ENCODE measurements at places on chromosomes 5 and 9.

GRCh38 chr5:19314840-19315239, 673.2 kb downstream of the CDH18 start:
- no peak for DNase-seq

DNA sequence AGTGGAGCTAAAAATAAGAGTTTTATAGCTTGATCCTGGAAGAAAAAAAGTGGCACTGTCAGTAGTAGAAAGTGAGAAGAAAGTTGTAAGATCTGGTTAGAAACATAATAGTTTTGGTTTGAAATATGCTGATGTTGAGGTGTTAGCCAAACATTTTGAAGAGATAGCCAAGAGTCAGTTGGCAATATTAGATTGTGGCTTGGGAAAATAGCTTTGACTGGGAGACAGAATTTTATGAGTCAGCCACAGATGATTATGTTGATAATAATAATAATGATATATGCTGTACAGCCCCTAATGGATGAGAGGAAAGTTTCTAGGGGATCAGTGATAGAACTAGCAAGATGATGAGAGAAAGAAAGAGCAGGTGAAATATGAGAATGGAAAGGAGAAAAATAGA, 12.4 kb upstream of the CDH18 start:
- no peak for DNase-seq

DNA sequence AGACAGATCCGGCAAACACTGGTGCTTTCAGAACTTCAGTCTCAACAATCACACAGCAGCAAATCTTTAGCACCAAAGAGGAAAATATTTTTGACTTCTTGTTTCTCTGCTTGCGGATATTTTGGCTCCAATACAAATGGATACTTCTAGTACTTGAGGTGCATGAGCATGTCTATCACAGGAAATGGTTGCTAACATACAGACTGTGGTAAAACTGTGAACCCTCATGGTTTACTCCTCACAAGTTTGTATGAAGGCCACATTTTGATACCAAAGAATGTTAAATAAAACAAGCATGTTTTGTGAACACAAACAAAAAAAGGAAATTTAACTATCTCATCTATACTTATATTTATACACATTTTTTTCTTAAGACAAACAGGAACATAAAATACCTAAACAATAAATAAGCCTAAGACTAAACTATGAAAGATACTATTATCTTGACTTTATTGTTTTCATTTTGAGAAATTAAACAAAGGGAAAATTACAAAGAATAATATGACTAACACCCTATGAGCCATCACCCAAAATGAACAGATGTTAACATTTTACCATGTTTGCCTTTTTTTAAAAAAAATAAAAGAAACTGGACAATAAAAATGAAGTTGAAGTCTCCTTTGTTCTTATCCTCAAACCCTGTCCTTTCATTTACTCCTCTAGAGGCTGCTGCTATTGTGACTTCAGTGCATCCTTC, 135.0 kb upstream of the LHFPL2 start:
- no peak for DNase-seq

DNA sequence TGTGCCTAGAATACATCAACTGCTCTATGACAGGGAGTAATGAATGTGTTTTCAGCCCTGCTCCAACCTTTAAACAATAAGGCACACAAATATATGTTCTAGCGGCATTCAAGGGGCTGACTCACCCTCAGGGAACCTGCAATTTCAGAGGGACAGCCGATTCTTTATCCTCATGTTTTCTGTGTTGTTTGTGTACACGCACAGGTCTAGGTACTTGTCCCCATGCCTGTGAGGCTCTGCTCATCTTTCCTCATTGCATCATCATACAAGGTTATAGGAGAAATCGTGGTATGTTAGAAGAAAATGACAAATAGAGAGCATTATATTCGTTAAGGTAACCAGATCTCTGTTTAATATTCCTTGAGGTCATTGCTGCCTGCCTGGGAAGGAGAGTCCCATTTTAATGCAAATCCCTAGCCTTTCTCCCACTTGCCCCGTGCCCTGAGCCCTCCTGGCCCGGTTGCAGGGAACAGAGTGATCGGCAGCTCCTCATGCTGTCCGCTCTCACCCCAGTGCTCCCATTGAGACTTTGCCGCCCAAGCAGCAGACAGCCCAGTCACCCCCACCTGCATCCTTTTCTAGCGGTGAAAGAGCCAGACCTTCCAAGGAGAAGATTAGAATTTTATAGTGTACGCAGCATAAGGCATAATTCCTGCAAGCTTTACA, 14.6 kb downstream of the MAP1B start:
- no peak for DNase-seq

DNA sequence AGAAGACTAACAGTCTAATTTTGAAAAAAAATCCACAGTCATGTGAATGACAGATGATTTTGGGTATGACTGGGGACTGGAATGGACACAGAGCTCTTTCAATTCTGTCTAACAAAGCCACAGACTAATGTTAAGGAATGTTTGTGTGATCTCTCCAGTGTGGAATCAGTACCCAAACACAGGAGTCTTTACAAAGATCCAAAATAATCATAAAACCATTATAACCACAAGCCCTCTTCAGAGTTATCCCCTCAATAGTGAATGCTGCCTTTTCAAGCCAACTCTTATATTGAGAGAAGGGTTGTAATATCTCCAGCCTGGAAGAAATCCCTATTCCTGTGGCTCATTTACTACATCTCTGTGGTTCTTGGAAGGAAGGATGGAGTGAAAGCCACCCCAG, 552.0 kb upstream of the CLINT1 start:
- no peak for DNase-seq

- no peak for DNase-seq
Measured at GRCh38 chr9:9489183-9489582, 1123.6 kb downstream of the PTPRD start.

DNA sequence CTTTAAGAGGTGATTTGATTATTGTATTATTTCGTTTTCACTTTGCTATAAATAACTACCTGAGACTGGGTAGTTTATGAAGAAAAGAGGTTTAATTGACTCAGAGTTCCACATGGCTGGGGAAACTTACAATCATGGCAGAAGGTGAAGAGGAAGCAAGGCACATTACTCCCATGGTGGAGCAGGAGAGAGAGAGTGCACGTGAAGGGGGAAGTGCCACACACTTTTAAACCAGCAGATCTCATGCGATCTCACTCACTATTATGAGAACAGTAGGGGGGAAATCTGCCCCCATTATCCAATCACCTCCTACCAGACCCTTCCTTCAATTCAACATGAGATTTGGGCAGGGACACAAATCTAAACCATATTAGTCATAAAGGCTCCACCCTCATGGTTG, 36.1 kb upstream of the NDFIP1 start:
- DNase-seq = no peak

DNA sequence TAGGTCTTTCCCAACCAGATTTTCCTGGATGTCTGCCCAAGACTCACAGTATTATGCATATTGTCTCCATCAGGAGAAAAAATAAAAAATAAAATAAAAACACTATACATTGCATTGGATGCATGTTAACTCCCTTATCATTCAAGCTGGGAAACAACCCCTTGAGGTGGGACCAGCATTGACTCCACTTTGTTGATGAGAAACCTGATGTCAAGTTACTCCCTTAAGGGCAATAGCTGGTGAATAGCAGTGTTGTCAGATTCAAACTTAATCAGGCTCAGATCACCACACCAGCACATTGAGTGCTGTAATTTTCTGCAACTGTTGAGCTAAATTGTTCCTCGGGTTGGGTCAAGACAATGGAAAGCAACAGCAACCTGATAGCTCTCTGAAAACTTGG, 264.0 kb upstream of the TRIM32 start:
- DNase-seq = no peak

DNA sequence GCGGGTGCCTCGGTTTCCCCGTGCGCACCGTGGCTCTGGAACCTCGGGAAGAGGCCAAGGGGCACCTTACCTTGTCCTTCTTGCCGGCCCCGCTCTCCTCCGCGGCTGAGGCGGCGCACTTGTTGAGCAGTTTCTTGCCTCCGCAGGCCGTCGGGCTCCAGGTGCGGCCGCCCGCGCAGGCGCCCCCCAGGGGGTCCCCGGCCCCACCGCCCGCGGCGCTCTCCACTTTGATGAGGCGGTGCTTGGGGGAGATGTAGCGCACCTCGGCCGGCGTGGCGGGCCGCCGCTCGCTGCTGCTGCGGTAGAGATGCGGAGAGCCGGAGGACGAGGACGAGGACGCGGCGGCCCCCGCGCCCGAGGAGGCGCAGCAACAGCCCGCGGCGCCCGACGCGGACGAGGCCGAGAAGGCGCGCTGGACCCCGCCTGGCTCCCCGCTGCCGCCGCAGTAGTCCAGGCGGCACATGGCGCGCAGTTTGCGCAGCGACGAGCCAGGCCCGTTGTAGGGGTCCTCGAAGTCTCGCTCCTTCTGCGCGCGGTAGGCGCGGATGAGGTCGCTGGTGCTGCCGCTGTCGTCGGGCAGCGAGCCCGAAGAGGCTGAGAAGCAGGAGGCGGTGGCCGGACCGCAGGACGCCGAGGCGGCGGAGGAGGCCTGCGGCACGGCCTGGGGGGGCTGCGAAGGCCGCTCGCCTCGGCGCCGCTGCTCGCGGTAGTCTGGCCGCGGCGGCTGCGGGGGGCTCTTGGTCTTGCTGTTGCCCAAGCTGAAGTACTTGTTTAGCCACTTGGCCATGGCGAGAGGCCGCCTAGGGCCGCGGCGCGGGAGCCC, 957 bp downstream of the SHB start:
- no peak for DNase-seq

DNA sequence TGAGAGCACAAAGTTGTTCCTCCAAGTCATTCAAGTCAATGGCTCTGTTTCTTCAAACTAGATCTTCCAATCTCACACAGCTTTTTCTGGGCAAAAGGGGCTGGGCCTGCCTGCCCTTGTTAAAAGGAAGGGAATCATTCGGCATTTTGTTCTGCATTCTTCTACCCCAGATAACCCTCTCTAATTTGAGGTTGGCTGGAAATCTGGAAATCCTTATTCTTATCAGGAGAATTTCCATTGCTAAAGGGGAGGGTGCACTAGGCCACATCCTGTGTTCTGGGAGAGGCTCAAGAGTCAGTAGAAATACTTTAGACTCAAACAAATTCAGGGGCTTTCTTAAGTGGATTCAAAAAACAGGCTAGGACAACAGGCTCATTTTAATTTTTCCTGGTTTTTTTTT, 384.7 kb upstream of the ZNF462 start:
- DNase-seq = no peak

GRCh38 chr9:106502930-106503329, 360.0 kb upstream of the ZNF462 start:
- no peak for DNase-seq

DNA sequence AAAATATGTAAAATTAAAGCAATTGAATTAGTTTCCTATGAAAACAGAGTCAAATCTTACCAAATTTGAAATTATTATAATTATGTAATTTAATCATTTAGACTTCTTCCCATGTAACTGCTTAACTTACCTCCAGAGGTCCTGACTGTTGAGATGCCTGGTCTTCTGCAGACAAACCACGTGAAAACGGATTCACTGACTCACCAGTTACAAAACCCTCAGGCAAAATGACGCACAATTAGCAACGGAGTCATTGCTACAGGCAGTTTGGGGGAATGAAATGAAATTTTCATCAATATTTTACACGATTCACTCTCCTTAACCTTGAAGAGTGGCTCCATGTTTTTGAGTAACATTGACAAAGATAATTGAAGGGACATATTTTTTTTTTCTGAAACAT, 460.8 kb downstream of the MTRR start:
- DNase-seq = no peak

DNA sequence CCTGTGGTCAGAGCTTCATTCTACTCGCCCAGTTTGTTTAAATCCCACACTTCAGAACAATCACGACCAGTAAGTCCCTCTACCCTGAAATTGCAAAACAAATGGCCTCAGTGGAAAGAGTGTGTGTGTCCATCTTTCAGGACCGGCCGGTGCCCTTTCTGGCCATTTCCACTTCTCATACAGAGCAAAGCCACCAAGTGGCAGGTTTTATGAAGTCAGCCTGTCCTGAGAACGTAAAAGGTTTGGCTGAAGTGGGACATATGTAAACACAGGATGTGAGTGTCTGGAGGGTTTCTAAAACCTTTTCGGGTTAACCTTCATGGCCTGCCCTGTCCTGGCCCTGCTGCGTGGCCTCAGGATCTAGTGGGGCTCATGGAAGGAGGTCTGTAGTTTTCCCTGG, 24.7 kb downstream of the NXNL2 start:
- DNase-seq = no peak

All from stimulated activated CD4-positive, alpha-beta T cell treated with anti-CD3 and anti-CD28 coated beads, Interleukin-15, amount 100 ng/mL, for 1 hour (primary cell).